Fibroblast of the aortic adventitia (primary cell): ENCODE measurements at places on chromosomes 1 and 21.

DNA sequence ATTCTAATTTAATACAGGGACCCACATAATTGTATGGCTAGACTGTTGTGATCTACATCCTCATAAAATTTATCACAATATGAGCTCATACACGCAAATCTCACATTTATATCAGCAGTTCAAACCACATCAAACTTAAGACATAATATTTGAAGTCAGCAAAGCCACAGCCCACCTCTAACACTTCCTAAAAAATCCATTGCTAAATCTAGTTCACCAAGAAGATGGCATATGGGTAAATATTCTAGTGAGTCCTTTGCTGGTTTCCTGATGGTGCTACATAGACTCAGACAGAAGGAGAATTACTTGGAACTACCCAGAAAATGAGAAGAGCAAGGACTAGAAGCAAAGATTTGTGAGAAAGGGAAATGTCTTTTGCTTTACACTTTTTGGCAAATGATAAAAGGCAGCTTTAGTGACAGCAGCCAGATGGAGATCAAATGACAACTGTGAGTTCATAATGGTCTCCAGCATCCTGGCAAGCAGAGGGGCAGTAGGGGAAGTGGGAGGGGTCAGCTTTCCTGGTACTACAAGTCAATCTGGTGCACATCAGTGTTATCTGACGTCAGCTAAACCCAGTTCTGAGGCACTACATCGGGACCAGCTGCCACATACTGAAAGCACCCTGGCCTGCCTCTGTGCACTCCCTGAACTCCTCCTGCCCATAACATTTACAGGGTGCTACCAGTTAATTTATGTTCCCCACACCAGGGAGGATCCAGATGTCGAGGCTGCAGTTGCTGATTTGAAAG, 10.6 kb upstream of the GADD45A start:
- DNase-seq: peak; percentile 79

DNA sequence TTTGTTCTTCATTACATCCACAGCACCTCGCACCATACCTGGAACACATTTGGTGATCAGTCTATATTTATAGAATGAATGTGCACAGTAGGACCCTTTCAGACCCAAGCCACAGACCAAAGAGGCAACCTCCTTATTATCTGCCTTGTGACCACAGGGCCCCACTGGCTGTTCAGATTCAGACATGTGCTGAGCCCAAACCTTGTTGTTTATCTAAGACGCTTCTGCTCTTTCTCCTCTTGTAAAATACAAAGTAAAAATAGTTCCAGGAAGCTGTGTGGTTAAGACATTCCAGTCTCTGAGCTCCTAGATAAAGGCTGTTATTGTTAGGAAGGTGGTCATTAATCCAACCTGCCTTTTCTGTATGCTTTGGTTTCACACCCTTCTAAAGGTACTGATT, 3.6 kb upstream of the SCMH1 start:
- peak; percentile 57 for DNase-seq

DNA sequence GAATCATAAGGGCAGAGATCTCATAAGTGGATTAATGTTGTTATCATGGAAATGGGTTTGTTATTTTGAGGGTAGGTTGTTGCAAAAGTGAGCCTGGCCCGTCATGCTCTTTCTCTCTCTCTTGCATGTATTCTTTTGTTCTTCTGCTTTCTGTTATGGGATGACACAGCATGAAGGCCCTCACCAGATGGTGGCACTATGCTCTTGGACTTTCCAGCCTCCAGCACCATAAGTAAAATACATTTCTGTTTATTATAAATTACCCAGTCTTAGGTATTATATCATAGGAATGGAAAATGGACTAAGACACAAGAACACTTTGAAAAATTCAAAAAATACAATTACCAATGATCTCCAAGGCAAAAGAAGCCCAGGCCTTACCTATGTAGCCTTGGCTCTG, 676.1 kb downstream of the PTPRU start:
- peak; percentile 63 for DNase-seq

DNA sequence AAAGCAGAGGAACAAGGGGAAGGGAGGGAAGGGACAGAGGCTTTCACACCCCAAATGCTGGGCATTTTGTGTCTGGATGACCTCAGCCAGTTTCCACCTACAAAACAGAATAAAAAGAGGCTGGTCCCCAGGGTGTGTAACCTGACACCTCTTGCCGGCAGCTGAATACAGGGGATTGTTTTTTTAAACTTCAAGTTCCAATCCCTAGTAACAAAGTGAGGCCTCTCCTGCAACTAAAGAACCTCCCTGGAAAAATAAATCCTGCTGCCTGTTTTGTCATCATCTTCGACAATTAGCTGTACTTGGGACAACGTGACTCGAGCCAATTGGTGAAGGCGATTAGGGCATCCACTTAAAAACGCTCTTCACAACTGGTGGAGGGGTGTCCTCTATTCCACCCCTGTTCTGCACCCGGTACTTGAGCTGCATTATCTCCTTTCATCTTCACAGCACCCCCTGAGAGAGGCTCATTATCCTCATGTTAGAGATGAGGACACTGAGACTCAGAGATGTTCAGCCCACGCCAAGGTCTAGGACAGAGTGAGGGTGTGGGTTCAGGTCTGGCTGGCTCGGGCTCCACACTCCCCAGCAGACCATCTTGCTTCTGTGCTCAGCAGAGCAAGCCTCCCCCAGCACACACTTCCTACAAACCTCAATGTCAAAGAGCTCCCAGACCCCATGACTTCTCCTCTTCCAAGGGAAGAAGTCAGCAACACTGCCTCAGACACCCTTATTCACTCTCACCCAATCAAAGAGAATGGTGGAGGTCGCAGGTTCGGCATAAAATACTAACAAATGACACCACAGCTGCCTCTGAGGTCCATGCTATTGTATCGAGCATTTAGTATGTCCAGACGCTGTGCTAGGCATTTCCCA, 15.2 kb downstream of the ITPKB start:
- DNase-seq: peak; percentile 82
